Endothelial cell of umbilical vein (primary cell): ENCODE measurements at places on chromosomes 12 and 14. TPM values are rescaled to one million over a fixed set of nuclear protein-coding genes. Genes with fewer than 3 reads are reported as not detected.

Gene NXPH4
- 0.07 TPM in 1 of 2 replicates, not detected in the other for polyA plus RNA-seq

Gene KRT85
- polyA plus RNA-seq, result not detected in 2 replicates

Gene CREBL2
- 8.3 and 10.5 TPM in 2 replicates for polyA plus RNA-seq

Gene SYNDIG1L
- polyA plus RNA-seq, result not detected in 2 replicates

Gene SLC24A4
- polyA plus RNA-seq, result 0.02 and 0.08 TPM in 2 replicates

DNA sequence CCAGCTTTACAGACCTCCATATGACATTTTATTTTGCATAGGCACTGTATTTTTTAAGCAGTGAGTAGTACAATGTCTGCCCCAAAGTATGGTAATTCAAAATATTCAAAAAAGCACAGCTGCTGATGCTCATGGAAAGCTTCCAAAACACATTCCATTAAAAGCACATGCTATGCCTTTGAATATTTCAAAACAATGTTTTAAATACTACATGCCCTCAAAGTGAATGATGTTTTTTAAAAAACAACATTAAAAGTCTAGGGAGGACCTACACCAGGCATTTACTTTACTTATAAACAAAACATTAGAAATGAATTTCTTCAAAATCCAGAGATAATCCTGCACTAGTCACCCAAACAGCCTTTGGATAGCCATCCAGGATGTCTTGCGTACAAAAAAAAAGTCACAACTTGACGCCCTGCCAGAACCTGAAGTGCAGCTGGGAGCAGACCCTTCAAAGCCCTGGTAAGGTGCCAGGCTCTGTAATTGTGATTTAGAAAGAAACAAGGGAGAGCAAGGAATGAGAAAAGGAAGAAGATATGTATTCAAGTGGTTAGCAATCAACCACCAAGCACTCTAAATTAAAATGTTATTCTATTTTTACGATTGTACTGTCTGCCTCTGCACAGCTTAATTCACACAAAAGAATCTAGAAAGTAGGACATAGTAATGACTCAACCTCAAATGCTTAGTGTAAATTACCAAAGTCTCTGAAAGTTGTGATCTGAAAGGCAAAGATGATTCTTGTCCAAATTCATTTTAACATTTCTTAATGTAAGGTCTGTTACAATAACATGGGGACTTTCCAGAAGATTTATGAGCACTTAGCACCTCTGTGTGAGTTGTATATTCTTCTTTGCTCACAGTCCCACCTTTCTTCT lies 31.9 kb downstream of the CEP83 start:
- DNase-seq, result peak; percentile 85
- peaks cover 6% of the 10 kb centered on the region for H3K4me1 ChIP-seq
- H3K36me3 ChIP-seq, result no peaks in the 10 kb centered on the region
- H3K27ac ChIP-seq, result no peak overlapping the region

DNA sequence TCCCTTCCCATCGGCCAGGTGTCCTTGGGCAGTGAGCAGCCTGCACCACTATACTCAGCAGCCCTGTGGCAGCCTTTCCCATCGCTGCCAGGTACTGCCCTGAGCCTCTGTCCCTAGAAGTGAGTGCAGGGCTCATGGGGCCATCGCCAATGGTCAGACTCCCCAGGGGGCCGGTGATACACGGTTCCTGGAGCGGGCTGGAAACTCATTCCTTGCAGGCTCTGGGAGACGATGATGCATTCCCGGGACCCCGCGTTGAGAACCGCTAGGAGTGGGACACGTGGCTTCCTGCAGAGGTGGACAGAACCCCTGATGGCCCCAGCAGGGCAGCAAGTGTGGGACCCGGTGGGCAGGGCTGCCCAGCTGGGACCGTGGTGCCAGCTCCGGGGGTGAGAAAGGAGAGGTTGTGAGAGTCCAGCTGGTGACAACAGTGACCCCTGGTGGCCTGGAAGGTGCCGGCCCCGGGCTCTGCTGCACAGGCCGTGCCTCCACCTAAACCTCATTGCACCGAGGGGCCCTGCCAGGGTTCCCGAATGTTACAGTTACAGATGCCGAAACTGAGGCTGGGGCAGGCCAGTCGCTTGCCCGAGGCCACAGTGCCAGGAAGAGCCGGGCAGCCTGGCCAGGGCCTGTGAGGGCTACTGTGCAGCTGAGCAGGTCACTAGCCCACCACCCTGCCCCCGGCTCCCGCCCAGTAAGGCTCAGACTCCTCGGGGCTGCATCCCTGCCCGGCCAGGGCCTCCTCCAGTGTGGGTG lies 33.8 kb downstream of the FBRSL1 start:
- H3K36me3 ChIP-seq, result no peaks in the 10 kb centered on the region
- H3K27me3 ChIP-seq, result no peaks in the 10 kb centered on the region
- no peak overlapping the region for H3K27ac ChIP-seq
- no peak overlapping the region for H3K4me3 ChIP-seq

GRCh38 chr14:103625356-103626095 lies 3.5 kb upstream of the KLC1 start:
- no peak overlapping the region for H3K27ac ChIP-seq
- no peak overlapping the region for H3K4me3 ChIP-seq
- no peaks in the 10 kb centered on the region for H3K36me3 ChIP-seq
- peaks cover 24% of the 10 kb centered on the region for H3K4me1 ChIP-seq
- H3K27me3 ChIP-seq, result no peaks in the 10 kb centered on the region

- H3K27me3 ChIP-seq, result no peaks in the 10 kb centered on the region
- H3K4me1 ChIP-seq, result no peaks in the 10 kb centered on the region
- DNase-seq, result no peak
- H3K27ac ChIP-seq, result no peak overlapping the region
- no peak overlapping the region for H3K4me3 ChIP-seq
- H3K36me3 ChIP-seq, result no peaks in the 10 kb centered on the region
Measured at GRCh38 chr12:90163975-90164374, 455.3 kb upstream of the ATP2B1 start.

- no peaks in the 10 kb centered on the region for H3K27me3 ChIP-seq
- no peak overlapping the region for H3K4me3 ChIP-seq
- H3K4me1 ChIP-seq, result no peaks in the 10 kb centered on the region
- H3K27ac ChIP-seq, result no peak overlapping the region
- no peak for DNase-seq
Measured at GRCh38 chr12:105067511-105068031, 16.7 kb downstream of the ALDH1L2 start.

DNA sequence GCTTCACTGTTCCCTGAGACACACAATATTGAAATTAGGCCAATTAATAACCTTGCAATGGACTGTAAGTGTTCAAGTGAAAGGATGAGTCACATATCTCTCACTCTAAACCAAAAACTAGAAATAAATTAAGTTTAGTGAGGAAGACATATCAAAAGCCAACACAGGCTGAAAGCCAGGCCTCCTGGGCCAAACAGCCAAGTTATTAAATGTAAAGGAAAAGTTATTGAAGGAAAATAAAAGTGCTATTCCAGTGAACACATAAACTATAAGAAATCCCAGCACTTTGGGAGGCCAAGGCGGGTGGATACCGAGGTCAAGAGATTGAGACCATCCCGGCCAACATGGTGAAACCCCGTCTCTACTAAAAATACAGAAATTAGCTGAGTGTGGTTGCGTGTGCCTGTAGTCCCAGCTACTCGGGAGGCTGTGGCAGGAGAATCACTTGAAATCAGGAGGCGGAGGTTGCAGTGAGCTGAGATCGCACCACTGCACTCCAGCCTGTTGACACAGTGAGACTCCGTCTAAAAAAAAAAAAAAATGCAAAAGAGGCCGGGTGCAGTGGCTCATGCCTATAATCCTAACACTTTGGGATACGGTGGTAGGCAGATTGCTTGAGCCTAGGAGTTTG lies 10.4 kb upstream of the HEATR5A start:
- H3K36me3 ChIP-seq, result no peaks in the 10 kb centered on the region
- DNase-seq, result no peak
- no peaks in the 10 kb centered on the region for H3K4me1 ChIP-seq
- no peaks in the 10 kb centered on the region for H3K27me3 ChIP-seq
- no peak overlapping the region for H3K4me3 ChIP-seq

DNA sequence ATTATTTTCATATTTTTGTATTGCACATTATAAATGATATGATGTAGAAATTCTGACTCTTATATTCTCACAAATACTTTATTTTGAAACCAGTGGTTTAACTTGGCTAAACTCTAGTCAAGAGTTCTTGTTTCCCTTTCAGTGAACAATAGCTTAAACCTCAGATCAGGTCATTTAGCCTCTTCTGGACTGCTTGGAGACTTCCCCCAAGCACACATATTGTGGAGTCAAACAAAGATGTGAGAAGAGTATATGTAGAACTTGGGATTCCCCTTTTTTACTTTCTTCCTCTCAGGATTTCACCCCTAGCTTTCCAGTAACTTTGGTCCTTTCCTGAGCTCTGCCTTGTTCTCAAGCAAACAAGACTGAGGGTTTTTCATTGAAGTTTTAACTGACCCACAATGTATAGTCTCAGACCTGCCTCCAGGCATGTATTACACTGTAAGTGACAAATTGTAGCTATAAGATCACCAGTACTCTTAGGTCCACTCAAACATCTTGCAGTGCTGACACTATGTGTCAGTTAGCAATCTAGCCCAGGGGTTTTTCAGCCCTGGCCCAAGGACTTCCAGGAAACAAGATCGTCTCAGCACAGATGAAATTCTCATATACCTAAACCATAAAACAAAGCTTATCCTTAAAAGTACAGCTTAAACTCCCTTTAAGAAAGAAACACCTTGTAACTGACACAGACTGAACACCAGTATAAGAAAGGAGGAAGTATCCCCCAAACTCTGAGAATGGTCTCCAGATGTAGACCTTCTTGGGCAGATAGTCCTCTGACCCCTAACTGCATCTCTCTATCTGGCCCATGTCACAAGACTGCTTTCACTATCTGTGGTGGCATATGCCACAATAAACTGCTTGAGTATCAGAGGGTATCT lies 98.6 kb downstream of the SLC6A15 start:
- no peaks in the 10 kb centered on the region for H3K4me1 ChIP-seq
- H3K27me3 ChIP-seq, result no peaks in the 10 kb centered on the region
- no peak overlapping the region for H3K4me3 ChIP-seq
- H3K36me3 ChIP-seq, result no peaks in the 10 kb centered on the region
- no peak overlapping the region for H3K27ac ChIP-seq
- DNase-seq, result no peak

DNA sequence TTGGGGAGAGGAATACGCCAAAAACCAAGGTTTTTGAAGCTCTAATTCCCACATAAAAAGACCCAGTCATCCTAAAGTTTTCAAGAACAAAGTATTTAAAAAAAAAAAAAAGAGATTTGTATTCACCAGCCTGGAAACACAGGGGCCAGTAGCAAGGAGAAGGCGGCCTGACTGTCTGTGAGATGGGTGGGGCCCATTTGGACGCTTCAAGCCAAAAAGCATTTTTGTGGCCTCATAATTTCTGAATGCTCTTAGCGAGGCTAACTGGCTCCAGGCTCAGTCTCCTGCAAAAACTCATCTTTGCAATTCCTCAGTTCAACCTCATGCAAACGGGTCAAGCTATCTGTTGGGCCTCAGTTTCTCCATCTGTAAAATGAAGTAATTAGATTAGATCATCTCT lies 514.1 kb downstream of the MED13L start:
- H3K27me3 ChIP-seq, result no peaks in the 10 kb centered on the region
- no peaks in the 10 kb centered on the region for H3K36me3 ChIP-seq
- no peaks in the 10 kb centered on the region for H3K4me1 ChIP-seq
- DNase-seq, result no peak
- no peak overlapping the region for H3K4me3 ChIP-seq
- no peak overlapping the region for H3K27ac ChIP-seq
